Activated CD8-positive, alpha-beta memory T cell treated with anti-CD3 and anti-CD28 coated beads for 24 hours (primary cell): ENCODE measurements at places on chromosomes 7 and 10.

DNA sequence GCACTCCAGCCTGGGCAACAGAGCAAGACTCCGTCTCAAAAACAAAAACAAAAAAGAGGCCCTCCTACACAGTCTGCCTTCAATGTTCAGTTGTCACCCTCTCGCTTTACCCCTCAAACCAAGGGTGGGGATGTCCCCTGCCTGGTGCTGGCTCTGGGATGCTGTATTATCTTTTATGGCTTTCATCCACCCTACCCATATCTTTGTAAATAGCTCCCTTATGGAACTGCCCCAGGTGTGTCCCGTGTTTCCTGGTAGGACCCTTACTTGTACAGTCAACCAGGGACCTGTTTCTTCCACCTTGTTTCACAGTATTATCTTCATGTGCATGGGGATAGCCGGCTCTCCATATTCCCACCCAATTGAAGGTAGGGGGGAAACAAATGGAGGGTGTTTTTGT is 15.7 kb upstream of the LAMB1 start:
- DNase-seq = no peak

DNA sequence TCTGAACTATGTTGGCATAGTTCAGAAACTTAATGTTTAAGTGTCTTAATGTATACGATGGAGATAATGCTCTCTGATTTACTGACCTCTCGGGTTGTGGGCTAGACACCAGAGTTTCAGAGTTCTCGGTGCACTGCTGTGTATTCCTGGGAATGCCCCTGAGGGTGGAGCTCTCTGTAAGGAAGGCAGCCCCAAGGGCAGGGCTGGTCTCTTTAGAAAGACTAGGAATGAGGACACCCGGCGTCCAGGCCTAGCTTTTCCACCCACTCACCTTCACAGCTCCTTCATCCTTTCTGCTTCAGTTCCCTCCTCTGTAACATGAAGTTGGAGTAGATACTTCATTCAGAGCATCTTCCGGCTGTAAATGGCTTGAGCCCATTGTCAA is 536.6 kb upstream of the GALNT17 start:
- no peak for DNase-seq

GRCh38 chr10:50452603-50453002 is 171.2 kb downstream of the SGMS1 start:
- no peak for DNase-seq

- DNase-seq = no peak
Measured at GRCh38 chr7:135661311-135662122, 797 bp upstream of the STMP1 start.

- no peak for DNase-seq
Measured at GRCh38 chr10:91295346-91295745, 74.9 kb downstream of the PCGF5 start.

DNA sequence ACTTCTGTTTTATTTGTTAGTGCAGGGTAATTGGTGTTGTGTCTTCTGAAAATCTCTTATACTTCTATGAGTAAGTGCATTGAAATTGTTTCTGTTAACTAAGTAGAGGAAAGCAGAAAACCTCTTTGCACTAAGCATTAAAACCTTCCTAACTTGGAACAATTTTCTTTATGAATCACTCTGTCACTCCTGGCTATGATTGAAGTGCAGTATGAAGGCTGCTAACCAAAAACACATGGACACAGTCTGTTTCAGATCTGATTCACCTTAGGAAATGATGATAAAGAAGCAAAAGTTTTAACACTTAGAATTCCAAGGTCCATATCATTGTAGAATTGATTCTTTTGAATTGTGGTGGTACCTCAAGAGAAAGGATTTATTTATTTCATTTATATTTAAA is 41.9 kb downstream of the MET start:
- no peak for DNase-seq

DNA sequence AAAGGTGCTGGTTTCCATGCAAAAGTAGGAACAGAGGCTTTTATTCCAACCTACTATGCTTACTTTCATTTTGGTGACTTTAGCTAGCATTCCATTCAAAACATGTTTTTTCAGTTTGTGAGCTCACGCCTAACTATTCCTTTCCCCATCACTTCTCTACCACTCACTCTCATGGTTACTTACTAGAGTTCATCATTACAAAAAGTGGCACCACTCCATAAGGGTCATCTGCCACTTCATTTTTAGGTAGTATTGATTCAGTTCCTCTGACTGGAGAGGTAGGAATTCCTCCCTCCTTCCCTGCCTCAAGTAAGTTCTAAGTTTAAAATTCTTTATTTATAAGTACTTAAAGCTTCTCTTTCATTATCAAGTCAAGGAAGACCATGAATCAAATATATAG is 543.1 kb downstream of the HTR7 start:
- DNase-seq = no peak

DNA sequence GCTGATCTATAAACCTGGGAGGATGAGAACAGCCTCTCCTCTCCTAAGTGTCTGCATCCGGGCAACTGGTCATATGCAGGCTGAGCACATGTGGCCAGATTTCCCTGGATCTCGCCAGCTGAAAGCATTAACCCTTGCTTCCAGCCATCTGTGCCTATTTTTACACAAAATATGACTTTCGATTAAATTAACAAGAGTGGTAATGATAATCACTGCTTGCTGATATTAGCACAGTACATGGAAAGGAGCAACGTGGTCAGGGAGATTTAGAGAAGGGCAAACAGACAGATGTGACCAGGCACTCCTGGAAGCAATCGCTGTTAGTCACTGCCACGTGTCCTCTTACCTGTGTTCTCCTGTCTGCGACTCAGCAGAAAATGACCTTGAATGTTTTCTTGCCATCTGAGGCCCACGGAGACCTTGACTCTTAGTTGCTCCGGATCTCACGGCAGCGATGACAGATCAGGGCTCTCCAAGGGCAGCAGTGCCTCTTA is 59.5 kb upstream of the NPTX2 start:
- no peak for DNase-seq

DNA sequence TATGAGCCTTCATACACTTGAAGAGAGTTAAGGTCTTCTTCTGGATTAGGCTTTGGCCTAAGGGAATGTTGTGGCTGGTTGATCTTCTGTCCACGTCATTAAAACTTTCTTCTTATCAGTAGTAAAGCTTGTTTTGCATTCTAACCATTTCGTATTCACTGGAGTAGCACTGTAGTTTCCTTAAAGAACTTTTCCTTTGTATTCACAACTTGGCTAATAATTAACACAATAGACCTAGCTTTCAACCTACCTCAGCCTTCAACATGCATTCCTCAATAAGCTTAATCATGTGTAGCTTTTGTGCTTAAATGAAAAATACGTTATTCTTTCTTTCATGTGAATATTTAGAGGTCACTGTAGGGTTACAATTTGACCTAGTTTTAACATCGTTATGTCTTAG is 42.8 kb downstream of the AKR1C8 start:
- no peak for DNase-seq

GRCh38 chr10:125057158-125058001 is 103.0 kb downstream of the CTBP2 start:
- DNase-seq = no peak
